ENCODE measurements at places on chromosomes 5 and 9.

DNA sequence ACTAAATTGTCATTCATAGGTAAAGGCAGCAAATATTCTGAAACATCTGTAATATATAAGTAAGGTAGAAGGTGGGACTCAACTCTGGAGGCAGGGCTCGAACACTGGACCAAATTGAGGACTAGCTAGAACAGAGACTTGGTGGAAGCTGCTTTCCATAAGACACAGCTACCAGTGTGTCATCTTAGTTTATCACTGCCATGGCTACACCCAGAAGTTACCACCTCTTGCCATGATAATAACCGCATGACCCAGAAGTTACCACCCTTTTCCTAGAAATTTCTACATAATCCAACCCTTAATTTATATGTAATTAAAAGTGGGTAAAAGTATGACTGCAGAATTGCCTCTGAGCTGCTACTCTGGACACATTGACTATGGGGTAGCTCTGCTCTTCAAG, 99.7 kb downstream of the STARD4 start:
- no peak overlapping the region for H3K4me3 ChIP-seq
- no peaks in the 10 kb centered on the region for H3K27me3 ChIP-seq
- no peak for DNase-seq
- H3K36me3 ChIP-seq: no peaks in the 10 kb centered on the region
- no peak overlapping the region for H3K27ac ChIP-seq

GRCh38 chr5:157816682-157817386, 42.1 kb downstream of the CLINT1 start:
- H3K36me3 ChIP-seq: peaks cover 56% of the 10 kb centered on the region
- H3K4me3 ChIP-seq: no peak overlapping the region
- no peak for DNase-seq
- H3K4me1 ChIP-seq: peaks cover 3% of the 10 kb centered on the region

DNA sequence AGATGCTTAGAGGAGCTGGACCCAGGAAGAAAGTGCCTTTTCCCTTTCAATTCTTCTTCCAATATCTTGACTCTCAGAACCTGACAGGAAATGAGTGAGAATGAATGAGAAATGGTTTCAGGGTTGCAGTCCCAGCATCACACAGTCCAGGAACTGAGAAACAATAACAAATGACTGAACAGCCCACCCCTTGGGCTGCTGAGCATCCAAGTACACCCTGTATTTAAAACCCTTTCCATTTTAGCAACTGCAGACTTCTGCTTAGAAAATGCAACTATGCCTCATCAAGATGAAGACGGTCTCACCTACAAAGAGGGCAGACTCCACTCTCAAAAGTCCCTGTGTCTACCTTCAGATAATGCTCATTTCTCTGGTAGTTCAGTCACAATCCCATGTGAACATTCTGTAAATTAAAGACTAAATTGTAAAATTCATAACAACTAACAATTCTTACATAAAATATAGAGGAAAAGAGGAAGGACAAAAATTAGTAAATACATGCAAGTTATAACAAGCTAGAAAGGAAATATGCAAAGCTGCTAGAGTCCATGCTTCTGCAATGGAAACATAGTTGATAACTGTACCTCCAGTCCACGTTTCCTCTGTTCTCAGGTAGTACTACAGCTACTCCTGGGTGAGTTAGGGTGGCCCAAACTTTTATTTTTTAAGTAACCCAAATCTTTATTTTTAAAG, 316.5 kb downstream of the ICE1 start:
- no peaks in the 10 kb centered on the region for H3K27me3 ChIP-seq
- no peak overlapping the region for H3K4me3 ChIP-seq
- DNase-seq: no peak
- no peak overlapping the region for H3K27ac ChIP-seq

DNA sequence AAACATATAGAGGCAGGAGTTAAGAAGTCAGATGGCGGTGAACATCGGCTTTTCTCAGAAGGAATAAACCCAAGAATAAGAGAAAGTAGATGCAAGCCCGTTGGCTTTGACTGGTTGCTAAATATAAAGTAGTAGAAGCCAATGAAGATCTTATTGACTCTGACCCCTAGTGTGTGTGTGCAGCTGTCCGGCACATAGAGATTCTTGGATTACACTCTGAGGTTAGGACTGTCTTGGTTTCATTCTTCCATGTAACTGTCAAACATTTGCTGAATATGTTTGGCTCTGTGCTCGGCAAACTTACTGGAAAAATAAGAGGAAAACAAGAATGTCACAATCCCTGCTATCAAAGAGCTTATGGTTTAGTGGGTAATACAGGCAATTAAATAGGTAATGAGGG, 54.9 kb downstream of the ASTN2 start:
- H3K27me3 ChIP-seq: no peaks in the 10 kb centered on the region
- H3K4me3 ChIP-seq: no peak overlapping the region
- no peak overlapping the region for H3K27ac ChIP-seq
- H3K4me1 ChIP-seq: no peaks in the 10 kb centered on the region

DNA sequence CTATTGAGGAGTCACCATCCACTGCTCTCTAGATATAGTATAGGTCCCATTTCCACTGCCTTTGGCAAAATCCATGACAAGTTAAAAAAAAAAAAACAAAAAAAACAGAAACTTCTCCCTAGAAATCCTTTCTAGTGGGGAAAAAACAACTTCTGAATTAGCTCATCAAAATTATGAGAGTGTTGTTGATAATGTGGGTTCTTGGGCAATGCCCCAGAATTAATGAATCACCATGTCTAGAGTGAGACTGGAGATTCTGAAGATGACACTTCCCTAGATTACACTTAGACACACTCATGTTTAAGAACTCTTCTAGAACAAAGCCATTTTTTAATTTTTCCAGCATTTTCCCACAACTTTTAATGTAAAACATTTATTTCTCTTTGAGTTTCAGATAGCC, 728.0 kb upstream of the C9orf72 start:
- no peaks in the 10 kb centered on the region for H3K4me1 ChIP-seq
- no peak overlapping the region for H3K27ac ChIP-seq
- no peak overlapping the region for H3K4me3 ChIP-seq
- no peaks in the 10 kb centered on the region for H3K27me3 ChIP-seq

- no peak overlapping the region for H3K4me3 ChIP-seq
- H3K27me3 ChIP-seq: no peaks in the 10 kb centered on the region
- DNase-seq: no peak
- no peaks in the 10 kb centered on the region for H3K4me1 ChIP-seq
- H3K36me3 ChIP-seq: no peaks in the 10 kb centered on the region
Measured at GRCh38 chr5:1050423-1051365, 42.1 kb downstream of the NKD2 start.

DNA sequence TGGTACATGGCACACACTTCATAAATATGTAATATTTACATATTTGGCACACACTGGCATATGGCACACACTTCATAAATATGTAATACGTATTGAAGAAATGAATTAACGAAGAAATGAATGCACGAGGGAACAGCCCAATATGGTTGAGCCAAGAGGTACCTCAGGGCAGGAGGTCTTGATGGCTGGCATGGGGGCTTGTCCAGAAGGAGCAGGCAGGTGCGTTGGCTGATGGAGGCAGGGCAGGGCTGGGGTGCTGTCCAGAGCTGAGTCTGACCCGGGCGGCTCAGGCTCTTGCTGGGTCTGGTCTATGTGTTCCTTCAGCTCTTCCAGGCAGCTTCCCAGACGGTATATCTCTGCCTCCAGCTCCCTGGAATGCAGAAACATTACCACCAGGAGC, 26.2 kb downstream of the AKNA start:
- H3K4me1 ChIP-seq: no peaks in the 10 kb centered on the region
- DNase-seq: no peak
- peaks cover 96% of the 10 kb centered on the region for H3K36me3 ChIP-seq
- no peak overlapping the region for H3K27ac ChIP-seq

DNA sequence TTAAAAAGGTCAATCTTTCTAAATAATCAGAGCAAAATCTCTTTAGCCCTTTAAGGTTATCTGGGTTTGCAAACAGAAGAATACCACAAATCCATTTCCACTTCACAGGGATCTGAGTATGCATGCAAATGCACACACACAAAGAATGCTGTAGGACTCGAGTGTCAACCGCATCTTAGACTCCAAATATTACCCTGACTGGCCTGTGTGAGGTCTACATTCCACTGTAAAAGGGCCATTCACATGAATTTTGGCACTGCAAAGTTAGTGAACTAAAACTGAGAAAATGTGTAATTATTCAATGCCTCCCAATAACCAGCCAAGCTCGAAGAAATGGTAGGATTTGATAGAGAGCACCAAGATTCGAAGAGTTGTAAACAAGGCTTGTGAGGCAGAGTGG, 199.9 kb downstream of the AGTPBP1 start:
- H3K4me1 ChIP-seq: no peaks in the 10 kb centered on the region
- H3K4me3 ChIP-seq: no peak overlapping the region
- no peaks in the 10 kb centered on the region for H3K36me3 ChIP-seq
- no peaks in the 10 kb centered on the region for H3K27me3 ChIP-seq
- no peak for DNase-seq

GRCh38 chr9:117103438-117104110, 311.3 kb downstream of the ASTN2 start:
- H3K36me3 ChIP-seq: no peaks in the 10 kb centered on the region
- no peak overlapping the region for H3K27ac ChIP-seq
- no peak for DNase-seq

GRCh38 chr5:172533058-172533398, 78.7 kb upstream of the SH3PXD2B start:
- no peaks in the 10 kb centered on the region for H3K4me1 ChIP-seq
- H3K36me3 ChIP-seq: no peaks in the 10 kb centered on the region
- no peak for DNase-seq
- no peak overlapping the region for H3K4me3 ChIP-seq
- H3K27me3 ChIP-seq: peaks cover 20% of the 10 kb centered on the region

DNA sequence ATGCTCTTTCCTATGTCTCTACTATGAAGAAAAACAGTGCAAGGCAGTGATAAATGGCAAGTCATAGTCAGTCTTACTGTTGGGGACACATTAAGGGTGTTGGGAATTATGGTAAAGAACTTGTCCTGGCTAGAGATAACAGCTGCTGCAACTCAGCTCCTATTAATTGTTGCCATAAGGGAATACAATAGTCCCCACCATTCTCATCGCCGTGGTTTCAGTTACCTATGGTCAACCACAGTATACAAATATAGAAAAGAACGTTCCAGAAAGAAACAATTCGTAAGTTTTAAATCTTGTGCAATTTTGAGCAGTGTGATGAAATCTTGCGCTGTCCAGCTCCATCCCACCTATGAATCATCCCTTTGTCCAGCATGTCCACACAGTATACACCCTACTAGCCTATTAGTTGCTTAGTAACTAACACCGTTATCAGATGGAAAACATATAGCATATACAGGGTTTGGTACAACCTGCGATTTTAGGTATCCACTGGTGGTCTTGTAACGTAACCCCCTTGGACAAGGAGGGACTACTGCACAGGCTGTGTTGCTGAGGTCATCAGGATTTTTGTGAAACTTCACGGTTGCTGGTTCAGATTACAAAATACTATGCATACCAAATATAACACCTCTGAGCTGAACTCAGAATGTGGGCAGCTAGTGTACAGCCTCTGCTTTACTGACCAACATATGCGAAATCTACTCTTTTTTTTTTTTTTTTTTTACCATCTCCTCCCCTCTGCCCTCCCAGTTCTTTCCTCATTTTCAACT, 53.5 kb downstream of the ZFR start:
- H3K36me3 ChIP-seq: peaks cover 94% of the 10 kb centered on the region
- DNase-seq: no peak
- no peaks in the 10 kb centered on the region for H3K27me3 ChIP-seq

- no peaks in the 10 kb centered on the region for H3K36me3 ChIP-seq
- no peak overlapping the region for H3K4me3 ChIP-seq
- DNase-seq: no peak
- H3K27me3 ChIP-seq: no peaks in the 10 kb centered on the region
Measured at GRCh38 chr5:54753034-54753433, 232.4 kb downstream of the ESM1 start.

- H3K36me3 ChIP-seq: no peaks in the 10 kb centered on the region
- no peak overlapping the region for H3K4me3 ChIP-seq
Measured at GRCh38 chr5:54577937-54578653, 60.5 kb downstream of the SNX18 start.

GRCh38 chr5:78273436-78273835, 21.1 kb downstream of the AP3B1 start:
- no peaks in the 10 kb centered on the region for H3K36me3 ChIP-seq
- no peaks in the 10 kb centered on the region for H3K27me3 ChIP-seq
- no peak overlapping the region for H3K27ac ChIP-seq
- no peak for DNase-seq
- H3K4me1 ChIP-seq: no peaks in the 10 kb centered on the region

DNA sequence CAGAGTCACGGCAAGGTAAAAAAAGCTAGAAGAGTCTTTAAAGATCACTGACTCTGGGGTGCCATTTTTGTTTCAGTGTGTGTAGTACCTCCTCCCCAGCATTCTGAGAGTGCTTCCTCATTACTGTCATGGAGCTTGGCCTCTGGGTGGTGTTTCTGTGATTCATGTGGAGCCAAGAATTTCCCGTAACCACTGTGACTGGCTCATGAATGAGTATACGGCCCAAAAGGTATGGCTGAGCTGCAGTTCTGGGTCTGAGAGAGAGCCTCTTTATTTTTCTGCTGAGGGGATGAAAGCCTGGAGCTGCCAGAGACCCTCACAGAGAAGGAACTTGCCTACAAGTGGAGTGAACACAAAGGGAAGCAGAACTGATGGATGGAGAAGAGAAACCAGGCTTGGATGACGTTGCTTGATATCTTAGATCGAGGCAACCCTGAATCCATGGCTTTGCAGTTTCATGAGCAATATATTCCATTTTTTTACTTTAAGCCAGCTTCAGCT, 85.6 kb downstream of the PTTG1 start:
- H3K27ac ChIP-seq: peak overlapping the region; percentile 36
- peaks cover 58% of the 10 kb centered on the region for H3K4me1 ChIP-seq
- H3K36me3 ChIP-seq: no peaks in the 10 kb centered on the region
- no peak for DNase-seq
- H3K4me3 ChIP-seq: no peak overlapping the region

DNA sequence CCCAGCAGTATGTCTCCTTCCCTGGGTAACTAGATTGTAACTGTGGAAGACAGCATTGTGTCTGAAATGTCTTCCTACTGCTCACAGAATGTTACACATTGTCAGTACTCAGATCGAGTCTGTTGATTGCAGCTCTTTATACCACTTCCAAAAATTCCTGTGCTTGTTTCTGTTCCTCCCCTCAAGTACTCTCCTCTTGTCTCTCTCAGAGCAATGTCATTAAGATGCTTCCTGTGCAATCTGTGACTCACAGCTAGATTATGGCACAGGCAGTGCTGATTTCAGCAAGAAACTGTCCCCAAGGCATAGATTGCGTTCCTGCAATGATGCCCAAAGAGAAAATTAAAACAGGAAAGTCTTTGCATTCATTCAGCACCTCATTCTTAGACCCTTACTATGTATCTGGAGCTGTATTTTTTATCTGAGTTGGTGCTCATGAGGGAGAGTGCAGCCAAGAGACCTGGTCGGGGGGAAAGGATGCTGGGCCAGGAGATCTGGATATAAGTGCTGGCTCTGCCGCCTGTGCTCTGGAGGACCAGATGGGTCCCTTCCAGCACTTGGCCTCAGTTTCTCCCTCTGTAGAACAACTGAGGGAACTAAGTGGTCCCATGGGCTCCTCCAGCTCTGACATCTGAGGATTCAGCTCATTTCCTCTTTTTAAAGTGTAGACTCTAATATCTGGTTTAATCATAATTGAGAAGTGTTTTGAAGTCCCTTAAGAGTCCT, 40.8 kb upstream of the GNPDA1 start:
- H3K27me3 ChIP-seq: no peaks in the 10 kb centered on the region
- H3K4me1 ChIP-seq: no peaks in the 10 kb centered on the region

All from DND-41 (cell line).